ENCODE measurements at places on chromosomes 6 and 20. TPM values are rescaled to one million over a fixed set of nuclear protein-coding genes. Genes with fewer than 3 reads are reported as not detected.

DNA sequence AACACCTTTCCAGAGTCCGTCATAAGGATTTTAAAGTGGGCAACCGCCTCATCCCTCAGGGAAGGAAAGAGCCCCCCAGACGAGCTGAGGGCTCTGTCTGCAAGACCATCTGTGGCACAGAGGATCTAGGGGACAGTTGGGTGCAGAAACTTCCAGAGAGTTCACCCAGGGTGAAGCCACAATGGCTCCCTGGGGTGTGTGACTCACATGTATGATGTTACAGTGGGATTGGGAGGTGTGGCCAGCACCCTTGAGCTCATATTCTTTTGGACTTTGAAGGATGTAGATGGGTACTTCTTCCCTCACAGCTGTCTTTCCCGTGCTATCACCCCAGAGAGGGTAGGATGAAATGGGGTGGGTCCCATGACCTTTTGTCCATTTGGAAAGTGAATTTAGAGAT is 95.5 kb downstream of the NCR2 start:
- no peaks in the 10 kb centered on the region for H3K36me3 ChIP-seq
- no peak overlapping the region for H3K27ac ChIP-seq
- no peak for DNase-seq

- peaks cover 5% of the 10 kb centered on the region for H3K36me3 ChIP-seq
- H3K27ac ChIP-seq: no peak overlapping the region
- H3K4me3 ChIP-seq: no peak overlapping the region
- no peak for DNase-seq
These were observed 99.4 kb downstream of the MYB start for GRCh38 chr6:135280375-135281136.

The PPIL6 gene
- total RNA-seq: 0.33 TPM

GRCh38 chr20:33348136-33348937 is 53.0 kb downstream of the CDK5RAP1 start:
- H3K4me1 ChIP-seq: no peaks in the 10 kb centered on the region
- peaks cover 12% of the 10 kb centered on the region for H3K36me3 ChIP-seq
- H3K27ac ChIP-seq: no peak overlapping the region
- no peak overlapping the region for H3K4me3 ChIP-seq

GRCh38 chr6:54861905-54862616 is 15.5 kb downstream of the FAM83B start:
- DNase-seq: no peak
- no peak overlapping the region for H3K27ac ChIP-seq
- no peaks in the 10 kb centered on the region for H3K36me3 ChIP-seq
- no peak overlapping the region for H3K4me3 ChIP-seq
- H3K4me1 ChIP-seq: no peaks in the 10 kb centered on the region

- H3K4me1 ChIP-seq: peaks cover 57% of the 10 kb centered on the region
- peak; percentile 90 for DNase-seq
- H3K27ac ChIP-seq: peak overlapping the region; percentile 80
- H3K36me3 ChIP-seq: no peaks in the 10 kb centered on the region
These were observed 100.0 kb downstream of the NOL4L start for GRCh38 chr20:32484958-32485769.

The SLC17A2 gene
- not detected for total RNA-seq

All from spleen (tissue), 13 donors.